Stimulated activated CD4-positive, alpha-beta T cell treated with anti-CD3 and anti-CD28 coated beads, Interleukin-12 subunit alpha, Interleukin-12 subunit beta, amount 100 ng/mL, for 4 hours (primary cell): ENCODE measurements at places on chromosomes 6 and 20.

DNA sequence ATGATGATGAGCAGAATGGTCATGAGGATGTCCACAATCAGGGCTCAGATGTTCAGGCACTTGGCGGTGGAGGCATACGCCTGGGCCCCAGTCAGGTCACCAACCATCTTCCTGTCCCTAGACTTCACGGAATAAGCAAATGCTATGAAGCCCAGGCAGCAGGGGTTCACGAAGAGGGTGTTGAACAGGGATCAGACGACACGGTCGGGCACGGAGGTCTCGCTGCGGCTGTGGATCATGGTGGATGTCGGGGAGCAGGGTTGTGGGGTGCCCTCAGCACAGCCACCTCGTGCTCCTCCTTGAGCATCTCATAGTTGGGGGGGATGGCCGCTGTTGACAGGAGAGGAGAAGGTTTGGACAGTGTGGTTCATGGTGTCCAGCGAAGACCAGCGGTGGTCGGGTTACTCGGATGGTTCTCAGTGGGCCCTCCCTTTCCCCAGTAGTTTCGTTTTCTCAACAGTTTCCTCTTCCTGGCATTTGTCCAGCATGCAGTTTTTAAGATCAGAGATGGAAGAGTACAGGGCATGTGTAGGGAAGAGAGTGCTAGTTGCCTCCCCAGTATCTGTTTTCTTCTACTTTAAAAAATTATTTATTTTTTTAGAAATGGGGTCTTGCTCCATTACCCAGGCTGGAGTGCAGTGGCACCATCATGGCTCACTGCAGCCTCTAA, 20.3 kb upstream of the SPDEF start:
- no peak for DNase-seq

DNA sequence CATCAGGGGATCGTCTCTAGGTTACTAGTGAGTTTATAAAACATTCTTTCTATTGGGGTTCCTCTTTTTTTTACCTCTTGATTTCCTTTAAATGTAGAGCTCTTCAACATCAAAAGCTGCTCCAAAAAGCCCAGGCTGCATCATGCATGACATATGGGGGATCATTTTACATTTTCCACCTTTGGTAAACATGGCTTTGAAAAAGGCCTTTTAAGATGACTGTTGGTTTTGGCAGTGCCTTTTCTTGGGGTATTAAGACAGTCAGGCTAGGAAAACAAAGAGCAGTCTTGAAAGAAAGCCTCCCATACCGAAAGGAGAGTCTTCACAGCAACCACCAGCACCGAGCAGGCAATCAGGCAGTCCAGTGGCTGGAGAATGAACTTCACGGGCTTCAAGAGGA, 73.2 kb downstream of the NPEPL1 start:
- no peak for DNase-seq

DNA sequence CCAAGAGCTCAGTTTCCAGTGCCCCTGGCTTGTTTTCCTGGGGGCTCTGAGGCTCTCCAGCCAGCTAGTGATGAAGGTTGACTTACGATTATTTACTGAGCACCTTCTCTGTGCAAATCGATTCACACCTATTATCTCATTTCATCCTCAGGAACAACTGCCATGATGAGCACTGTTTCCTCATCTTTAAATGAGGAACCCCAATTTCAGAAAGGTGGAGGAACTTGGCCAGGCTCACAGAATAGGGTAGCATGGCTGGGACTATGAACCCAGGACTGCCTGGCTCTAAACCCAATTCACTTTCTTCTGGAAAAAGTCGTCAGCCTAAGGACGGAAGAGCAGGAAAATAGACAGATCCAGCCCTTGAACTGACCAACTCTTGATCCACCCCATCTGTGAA, 3.5 kb upstream of the BPI start:
- DNase-seq, result no peak

GRCh38 chr6:33850296-33850695, 46.5 kb upstream of the MLN start:
- no peak for DNase-seq

DNA sequence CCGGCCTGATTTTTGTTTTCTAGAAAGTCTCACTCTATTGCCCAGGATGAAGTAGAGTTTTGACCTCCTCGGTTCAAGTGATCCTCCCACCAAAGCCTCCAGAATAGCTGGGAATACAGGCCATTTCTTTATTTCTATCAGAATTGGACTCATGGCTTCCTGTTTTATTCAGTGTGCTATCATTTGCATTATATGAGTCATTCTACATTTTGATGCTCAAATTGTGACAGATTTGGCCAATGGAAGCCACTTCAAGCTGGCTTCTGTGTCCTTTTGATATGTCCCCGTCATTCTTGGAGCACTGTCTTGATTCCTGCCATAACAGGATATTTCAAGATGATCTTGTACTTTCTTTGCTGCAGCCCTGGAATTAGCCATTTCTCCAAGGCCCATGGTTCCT, 75.1 kb downstream of the CNBD2 start:
- DNase-seq, result no peak

- no peak for DNase-seq
Measured at GRCh38 chr20:50726955-50727791, 4.2 kb upstream of the PARD6B start.

DNA sequence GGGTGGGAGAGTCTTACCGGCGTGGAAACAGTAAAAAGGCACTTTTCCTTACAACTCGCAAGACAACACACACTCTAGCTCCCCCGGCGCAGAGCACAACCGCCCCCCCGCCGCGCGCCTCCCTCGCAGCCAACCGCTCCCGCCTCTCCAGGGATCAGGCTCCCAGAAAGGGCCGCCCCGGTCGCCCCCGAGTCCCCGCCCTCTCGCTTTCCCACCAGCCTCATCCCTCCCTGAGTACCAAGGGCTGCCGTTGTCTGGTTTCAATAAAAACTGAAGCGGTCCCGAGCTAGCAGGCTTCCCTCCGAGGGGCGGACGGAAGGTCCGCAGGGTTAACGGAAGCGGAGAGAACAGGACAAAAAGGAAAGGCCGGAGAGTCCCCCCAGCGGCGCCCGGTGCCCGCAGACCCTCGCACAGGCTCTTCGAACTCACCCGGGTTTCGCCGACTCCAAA, 804 bp downstream of the ELOVL5 start:
- DNase-seq, result peak; percentile 39
